Left lobe of liver (tissue), 2 donors: ENCODE measurements at places on chromosomes 7 and 10. TPM values are rescaled to one million over a fixed set of nuclear protein-coding genes. Genes with fewer than 3 reads are reported as not detected.

DNA sequence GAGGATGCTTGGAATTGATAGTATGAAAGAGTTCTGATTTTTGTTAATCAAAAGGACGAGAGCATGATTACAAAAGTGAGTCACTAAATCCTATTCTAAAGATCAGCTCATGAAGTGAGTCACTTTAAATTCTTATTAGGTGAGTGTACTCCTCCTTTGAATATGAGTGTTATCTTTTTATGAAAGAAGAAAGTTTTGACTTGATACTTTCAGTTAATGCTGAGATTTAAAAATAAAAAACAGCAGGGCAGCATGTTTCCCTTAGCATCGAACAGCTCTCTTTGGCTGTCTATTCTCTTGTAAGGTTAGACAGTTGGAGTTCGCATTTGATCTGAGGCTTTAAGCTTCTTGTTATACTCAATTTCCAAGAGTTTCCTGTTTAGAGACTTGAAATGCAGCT lies 222.0 kb downstream of the TWIST1 start:
- no peak for DNase-seq

TMEM213 gene
- not detected for total RNA-seq

GRCh38 chr7:87934699-87935383 lies 790 bp downstream of the ADAM22 start:
- no peak for DNase-seq

GNAT3 gene
- not detected for total RNA-seq

GRCh38 chr10:87651801-87652200 lies 7.9 kb upstream of the PAPSS2 start:
- no peak for DNase-seq

DNA sequence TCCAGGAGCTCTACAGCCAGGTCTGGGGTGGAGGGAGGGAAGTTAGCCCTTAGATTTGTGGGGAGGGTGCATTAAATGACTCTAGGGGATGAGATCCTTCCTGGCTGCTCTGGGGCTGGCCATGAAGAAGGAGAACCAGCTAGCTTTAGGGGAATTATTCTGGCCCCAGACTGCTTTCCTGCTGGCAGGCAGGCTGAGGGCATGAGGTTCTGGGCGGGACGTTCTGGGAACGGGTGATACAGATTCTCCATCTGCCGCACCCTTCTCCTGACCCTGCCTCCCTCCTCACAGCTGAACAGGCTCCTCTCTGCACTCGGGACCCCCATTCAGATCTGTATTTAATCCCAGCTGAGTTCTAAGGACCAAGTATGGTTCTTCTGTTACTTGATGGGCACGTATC lies 23.9 kb downstream of the GOLGA7B start:
- no peak for DNase-seq

GRCh38 chr7:41885078-41885477 lies 182.2 kb upstream of the INHBA start:
- no peak for DNase-seq

GPNMB gene
- total RNA-seq, result 5.0 TPM

KCNIP2 gene
- total RNA-seq, result 1.4 TPM

DNA sequence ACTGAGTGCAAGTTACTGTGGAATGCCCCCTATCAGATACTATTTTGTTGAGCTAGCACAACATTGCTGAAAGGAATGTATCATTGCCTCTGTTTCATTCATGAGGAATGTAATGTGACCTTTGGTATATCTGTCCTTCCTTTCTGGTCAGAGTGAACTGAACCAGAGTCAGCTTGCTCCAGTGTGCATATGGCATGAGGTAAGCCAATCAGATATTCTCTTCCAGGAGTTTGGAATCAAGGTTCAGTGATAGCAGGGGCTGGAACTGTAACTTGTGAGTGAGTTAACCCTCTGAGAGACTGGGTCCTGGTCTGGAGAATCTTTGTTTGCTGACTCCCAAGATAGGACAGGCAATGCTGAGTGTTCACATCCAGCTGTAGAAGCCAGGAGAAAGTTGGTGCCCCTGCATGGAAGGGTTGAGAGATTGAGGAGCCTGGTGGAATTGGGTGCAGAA lies 45.3 kb upstream of the OSBPL3 start:
- DNase-seq, result no peak

TLL2 gene
- not detected for total RNA-seq

- DNase-seq, result no peak
These were observed 708.1 kb upstream of the PCDH15 start for GRCh38 chr10:55509168-55509567.

DNA sequence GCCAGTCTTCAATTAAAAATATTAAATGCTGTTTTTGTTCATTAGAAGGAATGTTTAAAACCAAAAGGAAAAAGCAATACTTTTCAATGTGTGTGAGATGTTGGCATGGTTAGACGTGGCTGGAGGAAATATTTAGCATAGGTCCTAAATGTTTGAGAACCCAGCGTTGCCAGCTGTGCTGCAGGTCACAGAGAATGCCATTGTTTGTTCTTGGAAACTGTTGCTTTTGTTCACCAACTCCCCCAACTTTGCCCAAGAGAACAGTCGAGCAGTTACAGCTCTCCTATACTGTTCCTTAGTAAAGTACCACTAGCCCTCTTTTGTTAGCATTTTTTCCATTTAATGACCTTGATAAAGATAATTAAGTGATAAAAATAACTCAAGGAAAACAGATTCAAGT lies 44.5 kb upstream of the ELMO1 start:
- DNase-seq, result no peak

- DNase-seq, result no peak
These were observed 83.0 kb upstream of the FAM180A start for GRCh38 chr7:135831455-135832195.

OPN1SW gene
- not detected for total RNA-seq

GRCh38 chr7:122219253-122219865 lies 75.3 kb upstream of the AASS start:
- no peak for DNase-seq

- DNase-seq, result no peak
These were observed 311.1 kb downstream of the INHBA start for GRCh38 chr7:41391818-41392217.

DNA sequence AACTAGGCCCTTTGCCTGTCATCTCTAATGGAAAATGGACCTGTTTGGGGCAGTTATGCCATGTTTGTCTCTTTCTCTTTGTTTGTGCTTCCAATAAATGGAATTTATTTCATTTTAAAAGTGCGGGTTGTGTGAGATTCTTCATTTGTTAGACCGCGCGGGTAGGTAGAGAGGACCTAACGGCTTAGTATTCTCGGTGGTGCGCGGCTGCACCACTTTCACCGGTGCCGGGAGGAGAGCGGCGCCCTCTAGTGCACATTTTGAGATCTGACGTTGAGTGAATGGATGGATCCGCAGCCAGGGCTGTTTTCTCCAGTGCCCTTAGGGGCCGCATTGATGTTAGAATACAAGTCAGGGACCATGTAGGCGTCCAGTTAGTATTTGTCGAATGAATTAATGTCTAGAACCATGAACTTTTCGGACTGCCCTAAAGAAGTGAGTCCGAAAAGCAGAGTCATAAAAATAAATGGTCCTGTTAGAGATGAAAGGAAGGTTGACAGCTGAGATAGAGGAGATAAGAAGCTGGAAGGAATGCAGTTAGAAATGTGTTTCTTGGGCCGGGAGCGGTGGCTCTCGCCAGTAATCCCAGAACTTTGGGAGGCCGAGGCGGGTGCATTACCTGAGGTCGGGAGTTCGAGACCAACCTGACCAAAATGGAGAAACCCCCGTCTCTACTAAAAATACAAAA lies 29.3 kb upstream of the GIMAP8 start:
- peak; percentile 86 for DNase-seq

GRCh38 chr7:69860486-69860885 lies 262.2 kb downstream of the AUTS2 start:
- DNase-seq, result no peak

- no peak for DNase-seq
These were observed 19.9 kb downstream of the COL17A1 start for GRCh38 chr10:104065748-104066147.

GRCh38 chr7:80249619-80250295 lies 115.1 kb downstream of the GNAI1 start:
- no peak for DNase-seq

GRCh38 chr7:50558294-50559053 lies 6.7 kb downstream of the DDC start:
- DNase-seq, result no peak

GRCh38 chr7:15737601-15738000 lies 51.1 kb upstream of the MEOX2 start:
- DNase-seq, result no peak

ACTL6B gene
- not detected for total RNA-seq

DNA sequence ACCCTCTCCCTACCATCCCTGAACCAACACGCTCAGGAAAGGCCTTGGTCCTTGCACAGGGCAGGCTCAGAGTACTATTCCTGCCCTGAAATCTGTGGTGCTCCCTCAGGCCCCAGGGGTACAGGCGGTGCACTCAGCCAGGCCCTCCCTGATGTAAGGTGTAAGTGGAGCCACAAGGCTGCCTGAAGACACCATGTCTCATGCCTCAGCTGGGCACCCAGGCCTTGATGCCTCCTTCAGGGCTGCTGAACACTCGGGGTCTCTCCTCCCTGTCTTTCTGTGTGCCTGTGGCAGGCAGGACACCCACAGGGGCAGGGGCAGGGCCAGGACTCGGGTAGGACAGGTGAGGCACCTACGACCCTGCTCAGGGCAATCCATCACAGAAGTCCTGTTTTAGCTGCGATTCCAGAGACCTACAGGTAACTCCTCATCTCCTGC lies 22.9 kb upstream of the ANTXRL start:
- DNase-seq, result no peak

JCAD gene
- 4.2 TPM for total RNA-seq

GRCh38 chr10:8096931-8097330 lies 42.4 kb downstream of the GATA3 start:
- DNase-seq, result no peak

DNA sequence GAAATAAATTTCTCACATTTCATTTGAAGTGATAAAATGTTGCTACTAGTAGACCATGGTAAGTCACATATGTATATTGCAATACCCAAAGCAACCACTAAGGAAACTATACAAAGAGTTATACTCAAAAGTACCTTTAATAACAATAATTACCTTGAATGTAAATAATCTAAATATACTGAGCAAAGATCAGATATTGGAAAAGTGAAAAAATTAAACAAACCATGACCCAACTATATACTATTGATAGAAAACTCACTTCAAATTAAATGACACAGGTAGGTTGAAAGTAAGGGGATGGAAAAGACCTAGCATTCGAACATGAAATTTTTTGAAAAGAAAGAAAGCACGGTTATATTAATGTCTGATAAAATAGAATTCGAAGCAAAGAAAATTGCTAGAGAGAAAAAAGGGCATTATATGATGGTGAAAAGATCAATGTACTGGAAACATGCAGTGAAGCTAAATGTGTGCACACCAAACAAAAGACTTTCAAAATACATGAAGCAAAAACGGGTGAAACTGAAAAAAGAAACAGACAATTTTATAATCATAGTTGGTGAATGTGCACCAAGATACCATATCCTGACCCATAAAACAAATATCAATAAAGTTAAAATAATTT lies 29.1 kb downstream of the TFPI2 start:
- no peak for DNase-seq

OPN4 gene
- not detected for total RNA-seq

FZD1 gene
- 2.0 TPM for total RNA-seq

DNA sequence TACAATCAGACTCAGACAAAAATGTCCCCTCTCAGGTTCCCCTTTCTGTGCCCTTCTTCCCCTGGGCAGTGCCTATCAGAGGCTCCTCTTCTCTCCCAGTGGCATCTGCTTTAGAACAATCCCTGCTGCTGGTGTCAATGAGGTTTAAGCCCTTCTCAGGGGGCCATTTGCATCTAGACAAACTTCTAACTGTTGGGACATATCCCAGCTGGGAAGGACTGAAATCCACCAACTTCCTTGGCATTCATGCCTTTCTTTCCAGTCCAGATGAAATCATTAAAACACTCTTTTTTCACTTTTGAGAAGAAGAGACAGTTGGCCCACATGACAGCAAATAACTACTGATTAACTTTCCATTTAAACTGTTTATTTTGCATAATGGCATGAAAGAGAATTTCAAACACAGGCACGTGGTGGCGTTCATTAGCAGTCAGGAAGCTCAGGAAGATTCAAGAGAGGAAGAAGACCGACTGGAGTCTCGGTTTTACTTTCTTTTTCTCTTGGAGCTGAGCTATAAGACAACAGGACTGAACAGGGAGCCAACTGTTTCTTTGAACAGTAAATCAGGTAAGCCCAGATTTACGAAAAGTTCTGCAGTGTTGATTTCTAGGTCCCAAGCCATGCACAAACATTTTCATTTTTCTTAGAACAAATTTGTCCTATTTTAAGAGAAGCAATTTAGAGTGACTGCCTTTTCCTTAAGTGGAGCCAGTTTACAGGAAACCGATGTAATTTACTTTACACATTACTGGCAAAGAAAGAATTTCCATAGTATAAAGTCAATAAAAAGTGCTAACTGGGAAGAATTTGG lies at the start of gene GIMAP2:
Gene GIMAP2 (plus strand): TSS at position 488 of the 811 bp plus-strand sequence. CDS start 1,354 bp downstream, outside the sequence.
- DNase-seq, result no peak

DNA sequence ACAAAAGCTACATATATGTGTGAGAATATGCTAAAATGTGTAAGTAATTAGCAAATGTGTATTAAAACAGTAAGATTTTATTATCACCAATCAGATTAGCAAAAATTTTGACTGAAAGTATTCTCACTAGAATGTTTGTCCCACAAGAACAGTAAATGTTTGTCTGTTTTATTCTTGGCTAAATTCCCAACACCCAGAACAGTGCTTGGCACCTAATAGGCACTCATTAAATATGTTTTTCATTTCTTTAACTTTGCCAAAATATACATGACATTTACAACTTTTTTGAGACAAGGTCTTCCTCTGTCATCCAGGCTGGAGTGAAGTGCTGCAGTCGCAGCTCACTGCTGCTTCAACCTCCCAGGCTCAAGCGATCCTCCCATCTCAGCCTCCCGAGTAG lies 143.6 kb downstream of the EBF3 start:
- no peak for DNase-seq

DNA sequence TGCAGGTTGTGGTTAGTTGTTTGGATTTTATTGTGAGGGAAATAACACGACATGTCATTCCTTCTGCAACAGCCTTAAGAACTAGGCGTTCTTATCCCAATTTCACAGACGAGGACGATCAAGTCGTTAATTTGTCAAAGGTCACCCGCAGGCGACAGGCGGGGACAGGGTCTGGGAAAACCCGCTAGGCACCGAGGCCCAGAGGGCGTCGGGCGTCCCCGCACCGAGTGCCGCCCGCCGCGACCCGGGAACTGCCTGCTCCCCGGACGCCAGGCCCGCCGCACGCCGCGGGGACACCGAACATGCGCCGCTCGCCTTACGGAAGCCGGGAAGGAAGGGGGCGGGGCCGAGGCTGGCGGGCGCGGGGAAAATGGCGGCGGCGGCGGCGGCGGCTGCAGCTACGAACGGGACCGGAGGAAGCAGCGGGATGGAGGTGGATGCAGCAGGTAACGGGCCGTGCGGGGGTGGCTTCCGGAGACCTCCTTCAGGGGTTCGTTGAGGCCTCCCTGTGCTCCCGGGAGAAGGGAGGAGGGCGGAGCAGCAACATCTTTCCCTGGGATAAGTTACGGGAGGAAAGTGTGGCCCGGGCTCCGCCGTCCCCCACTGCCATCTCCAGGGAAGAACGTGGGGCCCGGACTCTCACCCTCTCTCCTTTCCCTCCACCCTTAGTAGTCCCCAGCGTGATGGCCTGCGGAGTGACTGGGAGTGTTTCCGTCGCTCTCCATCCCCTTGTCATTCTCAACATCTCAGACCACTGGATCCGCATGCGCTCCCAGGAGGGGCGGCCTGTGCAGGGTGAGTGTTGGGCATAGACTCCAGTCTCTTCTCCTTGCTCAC lies at the start of gene COPS6:
Gene COPS6 (plus strand): TSS at position 349 of the 837 bp plus-strand sequence. CDS start 22 bp downstream, at position 371.
- DNase-seq, result peak; percentile 86

TRIM4 gene
- 13.7 TPM for total RNA-seq
